ENCODE measurements at places on chromosomes 4 and X. TPM values are rescaled to one million over a fixed set of nuclear protein-coding genes. Genes with fewer than 3 reads are reported as not detected.
A peak's percentile ranks its signal among the peaks of the same experiment; 100 is the strongest.

Gene MGAT4D
- not detected for total RNA-seq

Gene GRPEL1
- 35.4 TPM for total RNA-seq

Gene CSN1S1
- not detected for total RNA-seq

Gene GPR50
- not detected for total RNA-seq

DNA sequence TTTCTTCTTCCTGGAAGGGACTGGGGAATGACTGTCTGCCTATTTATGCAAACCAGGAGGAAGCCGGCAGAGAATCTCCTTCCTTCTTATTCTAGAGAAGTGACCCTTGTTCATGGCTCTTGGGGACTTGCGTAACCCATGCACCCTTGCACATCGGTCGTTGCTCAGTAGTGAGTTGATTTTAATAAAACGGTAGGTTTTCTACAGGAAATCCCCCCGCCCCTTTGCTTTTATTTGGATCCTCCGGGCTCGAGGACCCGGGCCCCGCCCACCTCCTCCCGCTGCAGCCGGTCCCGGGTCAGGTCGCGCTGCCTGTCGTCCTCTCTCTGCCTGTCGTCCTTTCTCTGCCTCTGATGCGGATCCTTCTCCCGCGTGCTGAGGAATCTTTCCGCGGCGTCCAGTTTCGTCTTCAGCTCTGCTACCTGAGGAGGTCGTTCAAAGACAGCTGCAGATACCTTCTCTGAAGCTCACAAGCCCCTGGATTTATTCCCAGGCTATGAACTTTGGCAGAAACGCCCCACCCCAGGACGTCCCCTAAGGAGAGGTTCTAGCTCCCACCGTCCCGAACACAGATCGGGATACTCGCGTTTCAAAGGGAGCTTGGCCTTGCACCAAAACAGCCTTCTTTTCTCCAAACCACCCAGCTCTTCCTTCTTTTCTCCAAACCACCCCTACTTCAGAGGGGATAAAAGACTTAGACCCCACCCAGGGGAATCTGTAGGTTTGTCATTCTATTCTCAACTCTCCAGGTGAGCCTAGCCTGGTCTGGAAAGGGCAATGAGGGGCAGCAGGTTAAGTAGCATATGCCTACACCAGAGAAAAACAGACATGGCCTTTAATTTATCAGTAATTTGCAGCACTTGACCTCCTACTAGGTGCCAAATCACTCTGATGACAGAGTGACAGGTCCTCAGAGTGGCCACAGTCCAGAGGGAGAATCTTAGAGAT is 7.0 kb downstream of the TNIP3 start:
- peaks cover 12% of the 10 kb centered on the region for H3K36me3 ChIP-seq
- peak overlapping the region; percentile 82 for H3K4me3 ChIP-seq
- peaks cover 25% of the 10 kb centered on the region for H3K27me3 ChIP-seq

GRCh38 chr4:164501074-164501473 is 252.9 kb upstream of the SMIM31 start:
- no peaks in the 10 kb centered on the region for H3K4me1 ChIP-seq
- no peaks in the 10 kb centered on the region for H3K27me3 ChIP-seq
- H3K27ac ChIP-seq: no peak overlapping the region
- DNase-seq: no peak

- no peaks in the 10 kb centered on the region for H3K36me3 ChIP-seq
- no peak overlapping the region for H3K27ac ChIP-seq
- DNase-seq: no peak
- no peaks in the 10 kb centered on the region for H3K4me1 ChIP-seq
Observed at GRCh38 chr4:44861756-44862155, 135.4 kb upstream of the GNPDA2 start.

DNA sequence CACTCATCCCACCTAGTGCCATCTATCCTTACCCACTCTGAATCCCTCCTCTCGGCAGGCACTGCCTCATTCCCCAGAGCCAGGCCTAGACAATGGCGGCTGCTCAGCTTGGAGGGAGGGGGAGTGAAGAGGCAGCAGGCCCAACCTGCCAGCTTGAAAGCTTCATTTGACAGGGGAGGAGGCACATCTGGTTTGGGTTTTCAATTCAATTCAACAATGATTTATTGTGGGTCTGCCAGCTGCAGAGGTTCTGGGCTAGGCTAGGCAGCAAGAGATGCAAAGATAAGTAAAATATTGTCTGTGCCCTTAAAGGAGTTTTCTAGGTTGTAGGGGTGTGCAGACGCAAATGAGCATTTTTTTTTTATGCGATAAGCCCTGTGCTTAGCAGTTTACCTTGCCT is 58.5 kb downstream of the RTL9 start:
- no peak for DNase-seq
- H3K27me3 ChIP-seq: no peaks in the 10 kb centered on the region
- no peak overlapping the region for H3K4me3 ChIP-seq
- no peaks in the 10 kb centered on the region for H3K36me3 ChIP-seq
- H3K4me1 ChIP-seq: peaks cover 3% of the 10 kb centered on the region
- no peak overlapping the region for H3K27ac ChIP-seq

GRCh38 chr4:10063544-10064300 is 42.4 kb upstream of the SLC2A9 start:
- DNase-seq: no peak
- H3K36me3 ChIP-seq: peaks cover 44% of the 10 kb centered on the region
- H3K4me3 ChIP-seq: no peak overlapping the region
- no peaks in the 10 kb centered on the region for H3K4me1 ChIP-seq
- no peaks in the 10 kb centered on the region for H3K27me3 ChIP-seq

DNA sequence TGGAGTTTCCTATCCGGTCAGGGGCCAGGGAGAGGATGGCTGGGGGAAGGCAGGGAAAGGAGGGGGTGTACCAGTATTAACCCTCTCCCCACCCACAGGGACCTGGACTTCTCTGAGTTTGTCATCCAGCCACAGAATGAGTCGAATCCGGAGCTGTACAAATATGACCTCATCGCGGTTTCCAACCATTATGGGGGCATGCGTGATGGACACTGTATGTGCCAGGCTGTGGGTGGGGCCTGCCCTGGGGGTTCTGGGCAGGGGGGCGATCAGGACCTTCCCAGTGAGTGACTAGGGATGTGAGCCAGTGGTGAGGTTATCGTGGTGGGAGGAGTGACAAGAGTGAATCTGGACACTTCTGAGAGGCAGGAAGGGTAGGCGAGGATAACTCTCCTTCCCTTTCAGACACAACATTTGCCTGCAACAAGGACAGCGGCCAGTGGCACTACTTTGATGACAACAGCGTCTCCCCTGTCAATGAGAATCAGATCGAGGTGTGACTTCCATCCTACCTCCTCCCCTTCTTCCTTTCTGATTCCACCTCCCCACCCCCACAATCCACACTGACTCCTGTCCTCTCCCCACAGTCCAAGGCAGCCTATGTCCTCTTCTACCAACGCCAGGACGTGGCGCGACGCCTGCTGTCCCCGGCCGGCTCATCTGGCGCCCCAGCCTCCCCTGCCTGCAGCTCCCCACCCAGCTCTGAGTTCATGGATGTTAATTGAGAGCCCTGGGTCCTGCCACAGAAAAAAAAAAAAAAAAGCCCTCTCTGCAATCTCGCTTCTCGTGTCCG is 14.6 kb downstream of the USP11 start:
- no peak for DNase-seq
- H3K4me1 ChIP-seq: no peaks in the 10 kb centered on the region
- H3K36me3 ChIP-seq: peaks cover 10% of the 10 kb centered on the region
- no peak overlapping the region for H3K27ac ChIP-seq
- no peaks in the 10 kb centered on the region for H3K27me3 ChIP-seq
- H3K4me3 ChIP-seq: no peak overlapping the region

DNA sequence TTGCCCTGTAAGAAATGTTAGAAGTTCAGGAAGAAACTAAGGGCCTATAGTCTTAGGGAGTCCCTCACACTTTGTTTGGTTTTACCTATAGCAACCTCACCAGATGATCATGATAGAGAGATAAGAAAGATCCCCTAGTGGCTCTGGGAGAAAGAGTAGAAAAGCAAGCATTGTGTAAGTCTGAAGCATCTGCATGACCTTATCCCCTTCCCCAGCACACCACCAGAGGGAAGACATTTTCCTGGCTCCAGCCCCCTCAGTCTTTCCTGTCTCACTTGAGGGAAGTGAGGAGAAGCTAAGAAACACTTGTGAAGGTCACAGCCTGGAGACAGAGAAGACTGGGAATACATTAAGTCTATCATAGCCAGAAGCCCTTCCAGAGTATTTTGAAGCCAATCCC is 154.0 kb downstream of the EVC2 start:
- H3K27ac ChIP-seq: no peak overlapping the region
- H3K36me3 ChIP-seq: no peaks in the 10 kb centered on the region
- no peaks in the 10 kb centered on the region for H3K27me3 ChIP-seq

GRCh38 chrX:22922961-22923360 is 76.8 kb upstream of the DDX53 start:
- no peak overlapping the region for H3K27ac ChIP-seq
- DNase-seq: no peak
- no peaks in the 10 kb centered on the region for H3K36me3 ChIP-seq
- no peak overlapping the region for H3K4me3 ChIP-seq
- no peaks in the 10 kb centered on the region for H3K27me3 ChIP-seq

- no peak for DNase-seq
- no peaks in the 10 kb centered on the region for H3K4me1 ChIP-seq
- H3K27me3 ChIP-seq: peaks cover 4% of the 10 kb centered on the region
- no peaks in the 10 kb centered on the region for H3K36me3 ChIP-seq
Observed at GRCh38 chr4:15457406-15458201, 12.1 kb upstream of the CC2D2A start.
